Stimulated activated memory B cell treated with anti-CD40 and anti-IgM and Interleukin-4, amounts not matched to agents 10 μg/mL and 1 μg/mL and 100 μg/mL, for 72 hours (primary cell): ENCODE measurements at places on chromosomes 12 and 14.

GRCh38 chr12:69660164-69660863, 38.8 kb downstream of the BEST3 start:
- no peak overlapping the region for H3K4me3 ChIP-seq
- peaks cover 7% of the 10 kb centered on the region for H3K27me3 ChIP-seq
- H3K4me1 ChIP-seq: no peaks in the 10 kb centered on the region
- ATAC-seq: no peak
- H3K27ac ChIP-seq: no peak overlapping the region

- peaks cover 97% of the 10 kb centered on the region for H3K4me1 ChIP-seq
- peaks cover 45% of the 10 kb centered on the region for H3K36me3 ChIP-seq
- H3K27me3 ChIP-seq: no peaks in the 10 kb centered on the region
- peak overlapping the region; percentile 16 for H3K4me3 ChIP-seq
- H3K27ac ChIP-seq: peak overlapping the region; percentile 97
- ATAC-seq: no peak
Measured at GRCh38 chr14:100071545-100071944, 6.3 kb downstream of the EVL start.

DNA sequence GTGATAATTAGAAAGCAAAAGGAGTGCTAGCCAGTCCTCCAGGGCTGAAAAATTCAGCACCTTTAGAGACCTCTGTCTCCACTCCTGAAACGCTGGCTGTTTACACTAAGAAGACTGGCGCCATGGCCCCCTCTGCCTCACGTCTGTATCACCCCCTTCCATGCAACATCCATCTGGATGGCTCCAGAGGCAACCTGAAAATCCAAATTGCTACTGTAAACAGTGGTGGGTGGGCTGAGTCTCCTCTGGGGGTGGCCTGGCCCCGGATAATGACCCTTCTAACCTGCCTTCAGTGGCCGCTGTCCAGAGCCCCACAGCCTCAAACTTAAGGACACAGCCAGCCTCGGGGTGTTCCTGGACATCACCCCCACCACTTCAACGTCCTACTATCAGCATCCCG, 1.4 kb downstream of the PRKD1 start:
- H3K4me1 ChIP-seq: peaks cover 10% of the 10 kb centered on the region
- peaks cover 36% of the 10 kb centered on the region for H3K27me3 ChIP-seq
- H3K36me3 ChIP-seq: peaks cover 8% of the 10 kb centered on the region
- H3K4me3 ChIP-seq: peak overlapping the region; percentile 86

DNA sequence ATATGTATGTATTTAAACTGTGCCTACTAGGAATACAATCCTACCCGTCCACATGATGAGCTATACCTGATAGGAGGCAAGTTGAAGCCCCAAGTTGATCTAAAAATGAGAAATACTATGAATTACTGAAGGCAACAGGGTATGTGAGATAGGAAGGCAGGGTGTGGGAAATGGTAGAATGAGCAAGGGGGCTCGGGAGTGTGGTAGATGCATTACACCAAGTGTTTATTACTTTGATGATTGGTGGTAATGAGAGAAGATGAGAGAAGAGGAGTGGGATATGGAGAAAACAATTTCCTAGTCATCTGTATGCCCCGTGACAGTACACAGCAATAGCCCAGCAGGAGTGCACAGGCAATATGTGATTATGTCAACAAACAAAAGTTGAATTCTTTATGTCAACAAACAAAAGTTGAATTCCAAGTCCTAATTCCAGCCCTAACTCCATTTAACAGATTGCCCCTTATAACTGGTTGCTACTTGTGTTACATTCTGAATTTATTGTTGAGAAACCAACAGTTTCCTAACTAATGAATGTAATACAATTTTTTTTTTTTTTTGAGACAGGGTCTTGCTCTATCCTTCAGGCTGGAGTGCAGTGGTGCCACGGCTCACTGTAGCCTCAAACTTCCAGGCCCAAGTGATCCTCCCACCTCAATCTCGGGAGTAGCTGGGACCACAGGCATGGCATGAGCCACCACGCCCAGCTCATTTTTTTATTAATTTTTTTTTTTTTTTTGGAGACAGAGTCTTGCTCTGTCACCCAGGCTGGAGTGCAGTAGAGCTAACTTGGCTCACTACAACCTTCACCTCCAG, 2.5 kb downstream of the LPCAT3 start:
- H3K27me3 ChIP-seq: no peaks in the 10 kb centered on the region
- peaks cover 19% of the 10 kb centered on the region for H3K36me3 ChIP-seq
- no peak overlapping the region for H3K27ac ChIP-seq
- H3K4me3 ChIP-seq: no peak overlapping the region

DNA sequence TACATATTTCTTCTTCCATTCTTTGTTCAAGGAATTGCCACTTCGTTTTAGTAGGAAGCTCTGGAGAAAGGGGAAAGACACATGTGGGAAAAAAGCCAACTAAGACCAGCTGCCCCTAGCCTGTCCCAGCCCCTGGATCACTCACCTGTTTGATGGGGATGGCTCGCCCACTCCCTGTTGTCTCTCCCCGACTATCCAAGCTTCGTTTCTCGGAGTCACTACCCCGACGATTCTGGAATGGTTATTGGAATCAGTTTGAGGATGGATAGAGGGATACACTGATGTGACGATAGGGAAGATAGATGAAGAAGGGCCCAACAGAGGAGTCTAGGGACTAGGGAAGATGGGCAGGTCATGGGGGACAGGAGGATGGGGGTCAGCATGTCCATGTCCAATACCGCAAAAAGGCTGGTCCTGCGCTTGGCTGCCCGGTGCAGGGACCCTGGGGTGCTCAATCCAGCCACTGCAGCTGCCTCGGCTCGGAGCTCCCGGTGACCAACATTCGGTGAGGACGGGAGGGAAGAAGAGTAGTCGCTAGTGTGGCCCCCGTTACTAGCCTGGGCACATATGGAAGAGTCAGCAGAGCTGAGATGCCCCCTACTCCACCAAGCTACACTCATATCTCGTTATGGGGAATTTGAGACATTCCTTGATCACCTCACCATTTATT, 7.0 kb downstream of the AGAP2 start:
- ATAC-seq: no peak
- peaks cover 2% of the 10 kb centered on the region for H3K4me1 ChIP-seq
- H3K36me3 ChIP-seq: peaks cover 69% of the 10 kb centered on the region
- no peaks in the 10 kb centered on the region for H3K27me3 ChIP-seq

DNA sequence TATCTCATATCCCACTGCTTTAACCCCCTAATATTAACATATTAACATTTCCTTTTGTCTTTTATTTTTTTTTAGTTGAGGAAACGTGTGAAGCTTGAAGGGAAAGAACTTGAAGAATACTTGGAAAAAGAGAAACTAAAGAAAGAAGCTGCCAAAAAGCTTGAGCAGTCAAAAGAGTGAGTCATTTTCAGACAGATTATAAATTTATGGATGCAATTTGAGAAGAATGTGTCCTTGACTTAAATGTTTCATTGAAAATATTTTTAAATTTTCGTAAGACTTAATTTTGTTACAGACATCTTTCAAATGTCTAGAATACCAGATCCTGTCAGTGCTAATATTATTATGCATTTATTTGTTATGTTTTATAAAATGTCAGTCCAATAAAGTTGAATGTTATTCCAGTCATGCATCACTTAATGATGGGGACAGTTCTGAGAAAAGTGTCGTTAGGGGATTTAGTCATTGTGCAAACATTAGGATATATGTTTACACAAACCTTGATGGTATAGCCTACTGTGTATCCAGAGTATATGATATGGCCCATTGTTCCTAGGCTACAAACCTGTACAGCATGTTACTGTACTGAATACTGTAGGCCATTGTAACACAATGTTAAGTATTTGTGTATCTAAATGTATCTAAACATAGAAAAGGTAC, 32.6 kb downstream of the CPSF2 start:
- no peaks in the 10 kb centered on the region for H3K27me3 ChIP-seq
- H3K4me3 ChIP-seq: no peak overlapping the region
- H3K36me3 ChIP-seq: peaks cover 51% of the 10 kb centered on the region
- peaks cover 6% of the 10 kb centered on the region for H3K4me1 ChIP-seq
- no peak for ATAC-seq
- no peak overlapping the region for H3K27ac ChIP-seq

GRCh38 chr14:45247427-45247826, 5.6 kb downstream of the MIS18BP1 start:
- no peak for ATAC-seq
- peaks cover 17% of the 10 kb centered on the region for H3K4me1 ChIP-seq
- no peak overlapping the region for H3K27ac ChIP-seq

DNA sequence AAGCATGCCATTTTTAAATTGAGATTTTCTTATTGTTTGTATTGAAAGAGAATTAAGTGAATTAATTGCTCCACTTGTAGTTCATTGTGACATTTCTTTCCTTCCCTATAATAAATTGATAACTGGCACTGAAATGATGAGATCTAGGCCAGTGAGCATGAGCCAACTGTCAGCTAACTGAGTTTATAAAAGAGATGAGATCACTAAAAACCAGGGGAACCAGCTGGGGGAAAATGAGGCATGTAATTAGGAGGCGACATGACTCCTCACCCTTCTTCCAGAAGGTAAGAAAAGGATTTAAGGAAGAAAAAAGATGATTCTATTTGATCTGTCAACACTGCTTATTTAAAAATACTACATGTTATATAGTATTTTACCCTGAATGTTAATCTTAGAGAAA, 104.5 kb upstream of the DNM1L start:
- no peak for ATAC-seq
- H3K27me3 ChIP-seq: no peaks in the 10 kb centered on the region
- peaks cover 6% of the 10 kb centered on the region for H3K4me1 ChIP-seq
- peaks cover under 1% of the 10 kb centered on the region for H3K36me3 ChIP-seq
- H3K4me3 ChIP-seq: no peak overlapping the region

DNA sequence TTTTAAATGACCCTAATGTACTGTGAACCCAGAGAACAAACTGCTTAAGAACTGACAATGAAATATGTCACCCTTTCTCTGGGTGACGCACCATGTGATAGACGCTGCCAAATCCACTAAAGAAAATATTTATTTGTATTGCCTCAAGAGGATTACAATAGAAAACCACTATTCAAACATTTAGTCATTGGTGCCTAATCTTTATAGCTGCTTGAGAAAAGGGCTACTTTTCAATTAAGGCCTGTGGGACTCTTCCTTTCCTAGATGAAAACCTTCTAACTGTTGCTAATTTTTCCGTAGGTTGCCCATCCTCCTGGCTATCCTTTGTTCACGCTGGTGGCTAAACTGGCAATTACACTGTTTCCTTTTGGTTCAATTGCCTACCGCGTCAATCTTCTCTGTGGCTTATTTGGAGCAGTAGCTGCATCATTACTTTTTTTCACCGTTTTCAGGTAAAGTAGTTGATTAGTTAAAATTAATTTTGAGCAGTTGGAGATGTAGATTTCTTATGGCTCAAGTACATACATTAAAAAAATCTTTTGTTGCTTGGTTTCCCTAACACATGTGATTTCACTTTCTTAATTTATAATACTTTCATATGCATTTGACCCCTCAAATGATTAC, 6.0 kb downstream of the TMEM260 start:
- no peaks in the 10 kb centered on the region for H3K27me3 ChIP-seq
- ATAC-seq: no peak
- H3K4me3 ChIP-seq: no peak overlapping the region
- peaks cover 34% of the 10 kb centered on the region for H3K4me1 ChIP-seq
- no peak overlapping the region for H3K27ac ChIP-seq

GRCh38 chr12:61397668-61398067, 862.5 kb upstream of the USP15 start:
- H3K27me3 ChIP-seq: no peaks in the 10 kb centered on the region
- H3K4me1 ChIP-seq: no peaks in the 10 kb centered on the region
- H3K27ac ChIP-seq: no peak overlapping the region
- no peak overlapping the region for H3K4me3 ChIP-seq

GRCh38 chr12:2390133-2390532, 337.3 kb downstream of the CACNA1C start:
- peaks cover 21% of the 10 kb centered on the region for H3K27me3 ChIP-seq
- no peaks in the 10 kb centered on the region for H3K36me3 ChIP-seq
- no peaks in the 10 kb centered on the region for H3K4me1 ChIP-seq
- H3K4me3 ChIP-seq: no peak overlapping the region

GRCh38 chr12:64767495-64767894, 8.3 kb upstream of the GNS start:
- ATAC-seq: no peak
- H3K4me3 ChIP-seq: no peak overlapping the region
- no peaks in the 10 kb centered on the region for H3K4me1 ChIP-seq
- peaks cover 19% of the 10 kb centered on the region for H3K27me3 ChIP-seq
- no peaks in the 10 kb centered on the region for H3K36me3 ChIP-seq

DNA sequence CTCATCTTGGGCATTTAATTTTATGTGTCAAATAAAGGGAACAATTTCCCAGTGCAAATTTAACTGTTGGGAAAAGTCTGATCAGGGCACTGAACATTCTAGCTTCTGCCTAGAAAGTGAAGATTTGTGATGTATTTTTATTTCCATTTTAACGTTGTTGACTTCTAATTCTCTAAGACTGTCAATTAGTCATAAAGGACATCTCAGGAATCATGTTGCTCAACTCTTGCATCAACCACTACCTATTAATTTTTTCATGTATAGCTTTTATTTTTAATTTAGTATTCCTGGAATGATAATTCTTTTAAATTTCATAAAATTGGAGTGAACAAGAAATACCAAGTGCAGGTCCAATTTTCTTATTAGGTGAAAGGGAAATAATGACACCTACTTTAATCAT, 87.9 kb upstream of the METAP2 start:
- peaks cover 13% of the 10 kb centered on the region for H3K4me1 ChIP-seq
- ATAC-seq: no peak

- peak overlapping the region; percentile 46 for H3K27ac ChIP-seq
- H3K4me3 ChIP-seq: no peak overlapping the region
- H3K4me1 ChIP-seq: peaks cover 37% of the 10 kb centered on the region
- H3K27me3 ChIP-seq: no peaks in the 10 kb centered on the region
- H3K36me3 ChIP-seq: peaks cover 34% of the 10 kb centered on the region
Measured at GRCh38 chr14:95136631-95137030, 20.7 kb downstream of the DICER1 start.

DNA sequence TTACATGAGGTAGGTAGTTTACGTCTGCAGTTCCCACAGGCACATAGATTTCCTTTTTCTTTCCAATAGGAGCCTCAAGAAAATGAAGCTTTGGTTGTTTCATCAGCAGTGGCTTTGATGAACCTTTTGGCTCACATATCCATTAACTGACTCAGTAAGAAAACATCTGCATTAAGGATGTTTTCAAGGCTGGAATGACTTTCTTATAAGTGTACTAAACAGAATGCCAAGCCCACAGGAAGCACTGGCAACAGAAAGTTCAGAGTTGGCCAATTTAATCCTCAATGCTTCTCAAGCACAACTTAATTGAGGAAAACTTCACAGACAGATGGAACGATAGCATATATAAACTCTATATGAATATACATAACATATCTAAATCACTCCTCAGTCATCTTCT, 63.5 kb downstream of the ST8SIA1 start:
- no peak for ATAC-seq
- peaks cover 20% of the 10 kb centered on the region for H3K27me3 ChIP-seq
- no peak overlapping the region for H3K27ac ChIP-seq
